ENCODE measurements at places on chromosomes 4 and X.

DNA sequence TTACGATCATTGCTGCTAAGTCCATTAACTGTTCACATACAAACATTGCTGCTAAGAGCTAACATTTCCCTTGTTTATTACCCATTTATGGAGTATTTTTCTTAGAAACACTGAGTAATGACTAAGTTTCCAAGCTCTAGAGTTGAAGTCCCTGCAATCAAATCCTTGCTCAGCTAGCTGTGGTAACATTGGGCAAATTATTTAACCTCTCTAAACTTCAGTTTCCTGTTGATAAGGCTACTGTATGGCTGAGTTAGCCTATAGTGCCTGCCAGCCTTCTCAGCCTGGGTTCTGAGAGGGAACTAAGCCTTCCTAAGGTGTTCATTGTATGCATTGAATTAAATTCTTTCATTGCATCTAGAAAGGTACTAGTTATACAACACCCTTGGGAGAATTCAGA is 15.2 kb upstream of the SCOC start:
- DNase-seq = no peak

GRCh38 chr4:2046031-2046961 is 12.8 kb upstream of the NAT8L start:
- no peak for DNase-seq

DNA sequence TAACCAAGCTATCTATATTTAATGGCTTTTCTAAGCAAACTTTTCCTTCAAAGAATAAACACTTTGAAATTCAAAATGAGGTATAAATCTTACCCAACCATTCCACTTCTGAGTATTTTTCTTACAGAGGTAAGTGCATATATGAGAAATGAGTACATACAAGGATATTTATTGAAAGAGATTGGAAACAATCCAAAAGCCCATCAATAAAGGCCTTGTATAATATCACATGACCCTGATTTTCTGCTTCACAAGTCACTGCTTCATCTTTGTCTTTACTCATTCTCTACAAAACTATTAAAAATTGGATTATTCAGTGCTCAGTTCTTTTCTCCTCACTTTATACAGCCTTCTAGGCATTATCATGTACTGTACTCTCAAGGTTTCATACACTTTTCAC is 91.3 kb downstream of the SRPX start:
- DNase-seq = no peak

GRCh38 chr4:118348886-118349285 is 3.9 kb downstream of the PRSS12 start:
- no peak for DNase-seq

- no peak for DNase-seq
These were observed 371.4 kb upstream of the TECRL start for GRCh38 chr4:64780664-64781063.

- no peak for DNase-seq
These were observed 70.9 kb downstream of the PDHA2 start for GRCh38 chr4:95910749-95911148.

DNA sequence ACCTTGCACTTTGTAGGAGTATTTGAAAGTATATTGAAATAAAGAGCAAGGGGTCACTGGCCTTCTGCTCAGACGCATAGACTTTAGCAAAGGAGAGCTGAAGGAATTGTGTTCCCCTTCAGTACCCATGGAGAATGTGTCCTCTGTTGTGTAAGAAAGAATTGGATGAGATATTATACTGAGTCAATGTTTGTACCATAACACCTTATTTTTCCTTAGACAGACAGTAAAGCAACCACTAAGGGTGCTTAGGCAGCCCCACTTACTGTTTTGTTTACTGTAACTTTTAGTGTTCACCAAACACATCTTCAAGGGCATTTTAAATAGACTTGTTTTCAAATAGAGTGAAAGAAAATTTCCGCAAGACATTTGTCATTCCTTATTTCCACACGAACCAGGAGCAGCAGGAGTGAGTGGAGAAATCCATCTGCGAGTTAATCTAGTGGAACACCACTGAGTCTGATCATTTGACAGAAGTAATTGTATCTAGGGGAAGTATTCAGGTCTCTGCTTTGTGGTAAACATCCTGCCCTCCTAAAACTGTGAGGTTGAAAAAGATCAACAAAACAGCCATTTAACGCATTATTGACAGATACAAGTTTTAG is 89.5 kb downstream of the SLIT2 start:
- DNase-seq = no peak

GRCh38 chr4:23033796-23034195 is 341.1 kb downstream of the GBA3 start:
- DNase-seq = no peak

GRCh38 chrX:139892512-139892911 is 40.3 kb downstream of the ATP11C start:
- no peak for DNase-seq

DNA sequence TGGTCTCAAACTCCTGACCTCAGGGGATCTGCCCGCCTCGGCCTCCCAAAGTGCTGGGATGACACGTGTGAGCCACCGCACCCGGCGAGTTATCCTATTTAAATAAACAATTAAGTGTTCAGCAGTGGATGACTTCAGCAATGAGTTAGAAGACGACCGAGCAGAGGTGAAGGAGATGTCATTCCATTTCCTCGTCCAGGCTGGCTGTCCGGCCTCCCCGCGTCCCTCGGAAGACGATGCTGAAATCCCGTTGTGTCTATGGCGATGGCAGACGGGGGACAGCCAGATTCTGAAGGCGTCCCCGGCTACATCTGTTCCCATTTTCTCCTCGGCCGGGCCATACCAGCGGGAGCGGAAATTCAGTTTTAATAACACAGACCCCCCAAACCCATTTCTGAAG is 209.8 kb downstream of the CRLF2 start:
- DNase-seq = no peak

GRCh38 chr4:54254116-54254914 is 25.2 kb downstream of the PDGFRA start:
- DNase-seq = no peak

GRCh38 chr4:141027421-141027820 is 105.8 kb downstream of the RNF150 start:
- no peak for DNase-seq

GRCh38 chr4:1564535-1565375 is 119.4 kb downstream of the FAM53A start:
- no peak for DNase-seq

GRCh38 chr4:117084866-117085701 is at the start of gene TRAM1L1:
TSS of gene TRAM1L1 (minus strand) at chr4:117085576. CDS start at chr4:117085393, 183 bp downstream.
- no peak for DNase-seq

- no peak for DNase-seq
These were observed 107.5 kb upstream of the ACSL4 start for GRCh38 chrX:109840585-109840984.

Data from CD4-positive, alpha-beta memory T cell (primary cell).